Mesenteric fat pad (tissue), 1 donor: ENCODE measurements at places on chromosomes 4 and X.
A peak's percentile ranks its signal among the peaks of the same experiment; 100 is the strongest.

- no peak for DNase-seq
Measured at GRCh38 chr4:102858828-102859464, 9.8 kb upstream of the CISD2 start.

DNA sequence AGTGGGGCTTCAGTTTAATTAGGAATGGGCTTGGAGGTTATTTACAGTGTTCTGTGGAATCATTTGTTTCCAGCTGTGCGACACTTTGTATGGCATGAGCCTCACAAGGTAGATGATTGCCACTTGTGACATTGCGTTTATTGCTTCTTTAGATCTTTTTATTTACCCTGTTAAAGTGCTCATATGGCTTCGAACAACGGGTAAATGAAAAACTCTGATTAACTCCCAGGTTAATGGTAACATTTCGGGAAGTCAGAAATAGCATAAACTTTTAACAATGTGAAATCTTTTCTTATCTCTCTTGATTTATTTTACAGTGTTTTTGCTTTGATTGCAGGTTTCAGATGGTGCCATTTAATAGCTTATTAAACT lies 494.3 kb downstream of the IDS start:
- no peak for DNase-seq

- DNase-seq = no peak
Measured at GRCh38 chrX:75230296-75230695, 43.6 kb upstream of the UPRT start.

DNA sequence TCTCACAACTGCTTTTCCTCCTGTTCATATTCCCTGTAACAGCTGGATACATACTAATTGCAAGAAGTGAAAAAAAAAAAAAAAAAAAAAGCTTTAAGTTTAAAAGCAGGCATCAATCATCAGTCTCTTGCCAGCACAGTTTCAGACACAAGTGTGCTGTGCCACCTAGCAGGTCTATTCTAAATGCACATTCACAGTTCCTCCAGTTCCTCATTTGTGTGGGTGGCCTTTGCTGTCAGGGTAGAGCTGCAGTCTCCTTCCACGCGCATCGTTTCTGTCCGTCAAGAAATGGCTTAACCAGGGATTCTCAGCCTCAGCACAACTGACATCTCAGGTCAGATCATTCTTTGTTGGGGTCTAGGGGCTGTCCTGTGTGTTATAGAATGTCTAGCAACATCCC lies 61.6 kb downstream of the SCML1 start:
- no peak for DNase-seq

- no peak for DNase-seq
Measured at GRCh38 chr4:87425711-87426110, 3.3 kb downstream of the NUDT9 start.

GRCh38 chr4:740656-741282 lies 35.1 kb downstream of the PCGF3 start:
- DNase-seq = no peak

DNA sequence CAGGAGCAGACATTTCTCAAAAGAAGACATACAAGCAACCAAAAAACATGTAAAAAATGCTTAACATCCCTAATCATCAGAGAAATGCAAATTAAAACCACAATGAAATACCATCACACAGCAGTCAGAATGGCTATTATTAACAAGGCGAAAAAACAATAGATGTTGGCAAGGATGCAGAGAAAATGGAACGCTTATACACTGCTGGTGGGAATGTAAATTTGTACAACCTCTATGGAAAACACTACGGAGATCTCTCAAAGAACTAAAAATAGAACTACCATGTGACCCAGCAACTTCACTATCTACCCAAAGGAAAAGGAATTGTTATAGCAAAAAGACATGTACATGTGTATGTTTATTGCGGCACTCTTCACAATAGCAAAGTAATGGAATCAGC lies 71.5 kb downstream of the PPP4R3C start:
- no peak for DNase-seq

GRCh38 chrX:46444011-46444410 lies 101.2 kb downstream of the ZNF674 start:
- no peak for DNase-seq

DNA sequence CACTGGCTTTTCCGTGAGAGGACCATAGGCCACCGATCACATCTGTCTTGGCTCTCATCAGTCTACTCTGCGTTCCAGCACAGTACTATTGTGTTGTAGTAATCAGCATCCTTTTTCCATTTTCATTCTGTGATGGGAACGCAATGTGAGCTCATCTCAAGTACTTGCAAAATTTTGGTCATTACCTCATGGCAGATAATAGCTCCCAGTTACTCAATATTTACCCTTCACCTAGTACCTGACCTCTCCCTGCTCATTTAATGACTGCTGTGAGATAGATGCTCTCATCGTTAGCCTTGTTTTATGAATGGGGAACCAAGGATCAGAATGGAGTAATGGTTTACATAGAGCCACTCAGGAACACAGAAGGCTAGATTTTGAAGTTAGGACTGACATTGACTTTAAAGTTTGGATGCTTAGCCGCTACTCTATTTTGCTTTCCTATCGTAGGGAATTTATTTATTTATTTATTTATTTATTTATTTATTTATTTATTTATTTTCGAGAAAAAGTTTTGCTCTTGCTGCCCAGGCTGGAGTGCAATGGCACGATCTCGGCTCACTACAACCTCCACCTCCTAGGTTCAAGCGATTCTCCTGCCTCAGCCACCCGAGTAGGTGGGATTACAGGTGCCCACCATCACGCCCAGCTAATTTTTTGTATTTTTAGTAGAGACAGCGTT lies 6.5 kb upstream of the GPR101 start:
- no peak for DNase-seq

DNA sequence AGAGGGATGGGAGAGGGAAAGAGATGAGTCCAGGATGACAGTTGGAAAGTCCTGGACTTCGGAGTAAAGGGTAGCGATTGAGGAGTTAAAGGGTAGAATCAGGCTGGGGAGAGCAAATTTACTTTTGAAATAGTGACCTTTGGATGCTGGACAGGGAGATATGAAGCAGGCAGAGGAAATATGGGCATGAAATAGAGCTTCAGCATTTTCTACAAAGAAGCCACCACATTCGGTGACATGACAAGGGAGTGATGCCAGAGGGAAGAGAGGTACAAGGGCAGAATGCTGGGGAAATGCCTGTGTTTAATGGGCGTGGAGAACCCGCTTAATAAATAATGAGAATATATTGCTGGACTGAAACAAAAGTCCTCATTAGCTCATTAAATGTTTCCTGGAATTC lies 92.7 kb downstream of the TBL1X start:
- no peak for DNase-seq

DNA sequence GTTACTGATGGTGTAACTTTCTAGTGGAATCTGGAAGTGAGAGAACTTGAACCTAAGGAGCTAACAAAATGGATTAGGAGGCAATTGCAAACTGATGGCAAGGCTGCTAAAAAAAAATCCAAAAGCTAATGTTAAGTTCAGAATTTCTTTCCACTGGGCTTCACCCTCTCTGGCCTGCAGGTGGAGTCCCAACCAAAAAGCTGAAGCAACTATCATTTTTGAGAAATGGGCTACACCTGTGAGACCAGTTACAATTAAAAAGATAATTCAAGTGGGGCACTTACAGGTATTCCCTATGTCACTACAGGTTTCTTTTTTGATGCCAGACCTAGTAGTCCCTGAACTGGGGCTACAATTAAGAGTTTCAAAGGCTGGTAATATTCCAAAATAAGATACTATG lies 142.1 kb upstream of the FTHL17 start:
- DNase-seq = no peak

DNA sequence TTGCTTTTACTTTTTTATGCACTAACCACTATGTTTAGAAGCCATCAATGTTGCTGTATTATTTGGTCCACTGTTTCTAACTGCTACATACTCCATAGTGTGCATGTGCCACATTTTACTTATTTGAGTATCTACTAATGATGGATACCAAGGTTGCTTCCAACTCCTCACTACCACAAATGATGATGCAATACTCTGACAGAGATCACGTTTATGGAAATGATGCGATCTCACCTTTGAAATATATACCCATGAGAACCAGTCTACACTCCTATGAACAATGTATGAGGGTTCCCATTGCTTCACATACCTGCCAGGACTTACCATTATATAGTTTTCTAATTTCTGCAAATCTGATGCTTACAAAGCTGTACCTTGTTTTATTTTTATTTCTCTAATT lies 44.2 kb downstream of the HUWE1 start:
- no peak for DNase-seq

DNA sequence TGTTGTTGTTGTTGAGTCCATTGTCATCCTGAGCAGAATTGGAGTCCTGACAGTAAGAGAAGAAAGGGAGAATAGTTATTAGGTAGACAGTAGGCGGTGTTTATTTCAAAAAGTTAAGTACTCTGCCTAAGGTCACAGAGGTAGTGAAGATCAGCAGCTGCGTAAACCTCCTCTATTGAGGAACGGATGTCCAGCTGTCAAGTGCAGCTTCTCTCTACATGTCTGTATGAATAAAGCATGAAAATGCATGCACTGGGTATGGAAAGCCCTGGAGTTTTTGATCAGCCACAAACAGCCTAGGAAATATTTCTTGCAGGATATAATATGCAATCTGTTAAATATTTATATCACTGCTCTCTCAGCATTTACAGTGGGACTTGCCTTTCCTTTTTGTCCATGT lies 109.4 kb upstream of the CBLL2 start:
- DNase-seq = no peak

- no peak for DNase-seq
Measured at GRCh38 chr4:143281507-143282190, 55.0 kb upstream of the GAB1 start.

GRCh38 chrX:106902684-106903083 lies 457 bp downstream of the RIPPLY1 start:
- no peak for DNase-seq

DNA sequence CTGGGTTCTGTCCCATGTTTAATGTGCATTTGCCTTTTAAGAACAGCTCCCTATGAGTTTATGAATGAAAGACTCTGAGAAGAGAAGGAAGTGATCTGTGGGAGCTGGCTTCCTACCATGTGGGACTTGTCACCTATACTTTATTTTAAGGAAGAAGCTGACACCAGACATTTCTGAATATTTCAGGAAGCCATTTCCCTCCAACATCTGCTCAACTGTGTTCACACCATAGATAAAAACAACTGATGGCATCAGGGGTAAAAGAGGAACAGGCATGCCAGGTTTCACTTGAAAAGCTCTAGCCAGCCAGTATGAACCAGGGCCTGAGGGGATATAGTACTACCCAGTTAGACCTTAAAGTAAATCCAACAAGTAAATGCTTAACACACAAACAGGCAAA lies 116.0 kb downstream of the COL4A6 start:
- DNase-seq = no peak

DNA sequence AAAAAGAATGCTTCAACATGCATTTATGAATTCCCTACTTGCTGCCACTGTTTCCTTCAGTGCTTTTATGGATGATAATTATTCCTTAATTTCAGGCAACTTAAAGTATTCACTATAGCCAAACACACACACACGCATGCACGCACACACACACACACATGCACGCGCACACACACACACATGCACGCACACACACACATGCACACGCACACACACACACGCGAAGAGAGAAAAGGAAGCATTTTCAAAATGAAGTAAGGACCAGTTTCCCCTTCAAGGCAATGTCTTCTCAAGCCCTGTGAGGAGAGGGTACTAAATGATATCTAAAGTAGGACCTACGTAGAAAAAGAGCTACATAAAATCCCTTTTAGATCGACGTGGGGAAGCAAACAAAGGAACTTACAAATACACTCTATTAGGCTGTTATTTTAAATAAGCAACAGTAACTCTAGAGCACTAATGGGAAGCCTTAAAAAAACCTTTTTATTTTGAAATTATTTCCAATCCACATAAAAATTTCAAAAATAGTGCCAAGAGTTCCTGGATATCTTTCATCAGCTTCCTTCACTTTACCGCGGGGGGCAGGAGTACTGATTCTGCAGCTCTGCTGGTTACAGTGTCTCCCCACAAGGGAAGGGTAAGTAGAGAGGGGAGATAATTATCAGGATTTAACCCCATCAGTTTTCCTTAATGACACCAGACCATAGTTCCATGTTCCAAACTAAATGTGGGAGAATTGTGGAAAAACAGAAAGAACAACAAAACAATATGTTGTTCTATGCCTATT lies 13.7 kb downstream of the IRF2 start:
- DNase-seq = no peak

DNA sequence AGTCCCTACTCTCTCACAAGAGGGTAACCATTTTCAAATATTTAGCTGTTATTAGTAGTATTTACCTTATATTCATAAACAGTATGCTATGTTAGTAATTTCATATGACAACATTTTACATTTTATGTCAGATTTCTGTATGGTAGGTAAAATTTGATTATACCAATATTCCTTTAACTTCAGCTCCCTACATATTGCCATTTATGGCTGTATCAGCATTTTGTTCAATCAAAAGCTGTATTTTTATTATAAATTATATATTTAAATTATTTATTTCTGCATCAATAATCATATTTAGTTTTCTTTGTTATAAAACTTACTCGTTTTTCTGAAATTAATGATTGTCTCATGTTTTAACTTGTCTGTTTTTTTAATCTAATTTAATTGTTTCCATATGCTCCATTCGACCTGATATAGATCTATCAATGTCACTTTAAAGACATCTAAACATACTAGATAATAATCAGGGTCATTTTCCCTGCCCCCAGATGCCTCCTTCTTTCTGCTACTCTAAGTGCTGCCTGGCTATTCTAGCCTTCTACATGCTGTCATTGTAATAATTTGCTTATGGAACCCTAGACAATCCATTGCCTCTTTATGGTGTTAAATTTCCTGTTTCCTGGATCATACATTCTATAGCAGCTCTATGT lies 1976.7 kb upstream of the ADGRL3 start:
- DNase-seq = no peak

GRCh38 chrX:107135049-107135964 lies 16.7 kb upstream of the RBM41 start:
- no peak for DNase-seq

GRCh38 chr4:78356251-78356786 lies 195.3 kb upstream of the ANXA3 start:
- DNase-seq = no peak

GRCh38 chr4:105510245-105510644 lies 36.4 kb upstream of the PPA2 start:
- DNase-seq = no peak

GRCh38 chr4:102569200-102569599 lies 68.0 kb downstream of the NFKB1 start:
- no peak for DNase-seq

DNA sequence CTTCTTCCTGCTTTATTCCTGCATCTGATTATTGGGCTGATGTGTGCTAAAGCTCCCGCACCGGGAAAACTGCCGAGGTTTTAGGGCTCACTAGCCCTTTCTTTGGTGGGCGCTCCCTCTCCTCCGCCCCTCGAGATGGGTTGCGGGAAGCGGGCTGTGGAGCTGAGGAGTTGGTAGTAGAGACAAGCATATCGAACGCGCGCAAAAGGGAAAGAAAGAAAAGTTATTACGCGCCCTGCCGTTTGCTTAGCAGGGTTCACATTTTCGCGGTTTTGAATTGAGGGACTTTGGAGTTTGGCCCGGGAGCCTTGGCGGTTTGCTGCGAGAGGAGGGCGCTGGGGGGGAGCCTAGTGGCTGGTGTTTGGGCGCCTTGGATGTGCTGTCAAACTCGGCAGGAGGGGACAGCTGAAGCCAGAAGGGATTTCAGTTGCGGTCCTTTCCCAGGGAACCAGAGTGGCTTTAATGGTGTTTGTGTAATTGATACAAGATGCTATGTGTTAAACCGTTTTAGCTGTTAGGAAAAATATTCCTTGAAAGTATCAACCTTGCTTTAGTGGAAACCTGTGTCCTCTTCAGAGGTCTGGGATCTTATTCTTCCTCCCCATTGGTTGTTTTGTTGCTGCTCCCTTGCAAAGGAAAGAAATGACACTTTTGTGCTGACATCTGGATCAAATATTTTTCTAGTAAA lies 1.1 kb downstream of the GAB1 start:
- DNase-seq = peak; percentile 87
